A549 treated with CORT108297 at 1 μM for 4 hours (cell line): ENCODE measurements at places on chromosomes 5 and 9. TPM values are rescaled to one million over a fixed set of nuclear protein-coding genes. Genes with fewer than 3 reads are reported as not detected.

The SPINK1 gene
- 0.28 to 1.3 TPM (median 0.58 TPM) in 5 replicates for total RNA-seq

The MSMP gene
- 0.30 to 0.48 TPM (median 0.36 TPM) in 3 of 5 replicates, not detected in the others for total RNA-seq

The MAPKAP1 gene
- total RNA-seq, result 64.3 to 82.5 TPM (median 70.9 TPM) in 5 replicates

The JADE2 gene
- total RNA-seq, result 25.3 to 35.2 TPM (median 32.2 TPM) in 5 replicates

The SERF1A gene
- total RNA-seq, result 0.76 to 3.8 TPM (median 1.0 TPM) in 5 replicates

The STPG3 gene
- 0.07 TPM in 1 of 5 replicates, not detected in the others for total RNA-seq

The ALAD gene
- total RNA-seq, result 13.5 to 17.8 TPM (median 15.9 TPM) in 5 replicates

The IDNK gene
- 5.4 to 6.7 TPM (median 6.4 TPM) in 5 replicates for total RNA-seq

The CNTLN gene
- total RNA-seq, result 4.5 to 6.9 TPM (median 5.4 TPM) in 5 replicates

The CCL21 gene
- not detected in 5 replicates for total RNA-seq

The PGM5 gene
- total RNA-seq, result 0.09 TPM in 1 of 5 replicates, not detected in the others

The SPAG8 gene
- total RNA-seq, result 0.44 to 0.64 TPM (median 0.58 TPM) in 5 replicates

The HAVCR2 gene
- 0.21 to 0.39 TPM (median 0.35 TPM) in 5 replicates for total RNA-seq

The GTF2H2 gene
- 9.5 to 19.5 TPM (median 9.9 TPM) in 5 replicates for total RNA-seq

The EIF4E1B gene
- total RNA-seq, result not detected in 5 replicates

The FOXD4L4 gene
- total RNA-seq, result 0.04 to 0.14 TPM (median 0.08 TPM) in 4 of 5 replicates, not detected in the other

The PCDHA9 gene
- 0.01 TPM in 1 of 5 replicates, not detected in the others for total RNA-seq

The ACTBL2 gene
- total RNA-seq, result 0.03 to 0.06 TPM (median 0.03 TPM) in 3 of 5 replicates, not detected in the others

The C9orf43 gene
- 0.53 to 0.88 TPM (median 0.65 TPM) in 5 replicates for total RNA-seq

The OBP2A gene
- total RNA-seq, result not detected in 5 replicates

The ITGA2 gene
- 17.1 to 26.4 TPM (median 23.5 TPM) in 5 replicates for total RNA-seq

The CYSRT1 gene
- total RNA-seq, result 2.7 to 5.0 TPM (median 4.3 TPM) in 5 replicates

The TMC1 gene
- 0.02 to 0.13 TPM (median 0.07 TPM) in 4 of 5 replicates, not detected in the other for total RNA-seq

The FOXI1 gene
- total RNA-seq, result not detected in 5 replicates

The OR2Y1 gene
- total RNA-seq, result not detected in 5 replicates

The NRG2 gene
- 1.7 to 2.4 TPM (median 2.1 TPM) in 5 replicates for total RNA-seq

The GABBR2 gene
- 0.17 to 0.31 TPM (median 0.22 TPM) in 5 replicates for total RNA-seq

The DPP7 gene
- 72.4 to 138 TPM (median 129 TPM) in 5 replicates for total RNA-seq

The PTGR1 gene
- total RNA-seq, result 341 to 396 TPM (median 366 TPM) in 5 replicates

The C9orf50 gene
- 0.10 to 0.12 TPM in 2 of 5 replicates, not detected in the others for total RNA-seq
